GM23338 (cell line): ENCODE measurements at places on chromosomes 1 and 21.

DNA sequence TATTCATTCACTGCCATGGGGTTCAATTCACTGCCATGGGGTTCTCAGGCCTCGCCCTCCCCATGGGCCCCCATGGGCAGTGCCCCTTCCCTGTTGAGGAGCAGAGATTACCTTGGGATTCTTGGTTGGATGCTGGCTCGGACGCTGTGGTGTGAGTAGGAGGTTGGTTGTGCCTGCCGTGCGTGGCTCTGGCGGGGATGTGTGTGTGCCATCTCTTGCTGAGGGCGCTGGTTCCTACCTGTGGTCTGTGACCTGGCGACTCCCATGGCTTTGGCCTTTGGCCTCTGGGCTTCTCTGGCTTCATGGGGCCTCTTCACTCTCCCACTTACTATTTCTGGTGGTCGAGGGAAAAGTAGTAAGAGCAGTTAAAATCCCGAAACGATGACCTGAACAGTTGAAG is 42.1 kb downstream of the PCNT start:
- DNase-seq, result no peak

GRCh38 chr1:61053226-61053711 is 29.1 kb upstream of the NFIA start:
- DNase-seq, result no peak

GRCh38 chr1:219664310-219665029 is 51.6 kb upstream of the ZC3H11B start:
- DNase-seq, result no peak

DNA sequence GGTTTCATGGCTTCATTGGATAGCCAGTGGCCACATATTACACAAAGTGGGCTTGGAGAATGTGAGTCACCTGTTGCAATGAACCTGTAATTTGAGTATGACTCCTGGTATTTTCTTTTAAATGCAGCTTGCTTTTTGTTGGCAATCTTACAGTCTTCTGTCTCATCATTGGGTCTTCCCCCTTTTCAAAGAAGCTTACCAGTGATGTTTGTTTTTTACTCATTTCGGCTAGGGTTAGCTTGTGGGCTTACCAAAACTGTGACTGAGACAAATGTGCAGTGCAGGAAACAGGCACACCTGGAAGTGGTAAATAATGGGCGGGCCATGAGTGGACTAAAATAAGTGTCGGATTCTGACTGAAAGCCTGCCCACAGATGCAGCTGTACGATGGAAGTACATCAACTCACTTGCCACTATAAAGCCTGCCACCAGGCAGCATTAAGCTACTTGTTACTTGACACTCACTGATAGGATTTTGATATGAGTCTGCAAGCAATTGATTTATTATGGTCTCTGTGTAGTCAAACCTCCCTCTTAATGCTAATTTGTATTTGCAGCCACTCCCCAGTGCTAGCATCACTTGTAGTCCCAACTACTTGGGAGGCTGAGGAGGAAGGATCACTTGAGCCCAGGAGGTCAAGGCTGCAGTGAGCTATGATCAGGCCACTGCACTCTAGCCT is 4.2 kb downstream of the HHAT start:
- DNase-seq, result no peak

GRCh38 chr1:228398741-228399461 is 7.7 kb downstream of the TRIM11 start:
- DNase-seq, result no peak

DNA sequence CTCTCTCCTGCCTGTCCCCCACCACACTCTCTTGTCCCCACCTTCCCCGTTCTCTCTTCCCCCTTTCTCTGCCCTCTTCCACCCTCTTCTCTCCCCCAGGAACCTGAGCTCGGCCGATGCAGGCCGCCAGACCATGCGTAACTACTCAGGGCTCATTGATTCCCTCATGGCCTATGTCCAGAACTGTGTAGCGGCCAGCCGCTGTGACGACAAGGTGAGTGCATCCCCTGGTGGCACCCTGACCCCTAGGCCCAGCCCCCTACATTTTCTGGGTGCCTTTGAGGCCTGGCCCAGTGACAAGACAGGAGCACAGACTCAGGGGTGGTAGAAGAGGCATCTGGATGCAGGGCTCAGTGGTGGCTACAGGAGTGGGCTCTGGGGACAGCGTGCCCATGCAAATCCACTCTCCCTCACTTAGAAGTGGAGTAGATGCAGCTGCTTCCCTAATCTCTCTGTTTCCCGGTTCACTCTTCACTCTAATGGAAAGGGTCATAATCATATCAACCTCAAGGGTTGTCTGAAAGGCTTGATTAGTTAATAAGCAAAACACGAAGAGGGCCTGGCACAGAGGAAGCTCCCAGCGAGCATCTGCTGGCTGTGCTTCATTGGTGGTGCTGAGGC is 37.0 kb downstream of the PKP1 start:
- no peak for DNase-seq

- no peak for DNase-seq
These were observed 1.6 kb upstream of the SHC1 start for GRCh38 chr1:154972213-154972516.

GRCh38 chr1:244022311-244022710 is 28.8 kb upstream of the ZBTB18 start:
- DNase-seq, result no peak

GRCh38 chr1:101216623-101217022 is 20.2 kb upstream of the S1PR1 start:
- DNase-seq, result peak; percentile 63
